ENCODE measurements at places on chromosomes 1 and 21. TPM values are rescaled to one million over a fixed set of nuclear protein-coding genes. Genes with fewer than 3 reads are reported as not detected.

- DNase-seq = no peak
Observed at GRCh38 chr1:161189036-161189435, 9.8 kb downstream of the ADAMTS4 start.

DNA sequence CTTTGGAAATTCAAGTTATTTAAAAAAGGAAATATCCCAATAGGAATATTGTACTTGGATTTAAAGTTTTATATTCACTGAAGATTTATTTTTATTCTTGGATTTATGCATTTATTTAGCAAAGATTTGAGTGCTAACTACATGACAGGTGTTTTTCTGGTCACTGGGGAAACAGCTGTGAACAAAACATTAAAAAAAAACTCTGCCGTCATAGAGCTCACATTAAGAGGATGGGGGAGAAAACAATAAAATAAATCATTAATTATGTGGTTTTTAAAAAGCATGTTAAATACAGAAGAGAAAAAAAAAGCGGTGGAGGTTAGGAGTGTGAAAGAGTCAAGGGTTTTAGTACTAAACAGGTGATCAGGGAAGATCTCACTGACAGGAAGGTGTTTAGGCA lies 149.9 kb downstream of the GALNT2 start:
- no peak for DNase-seq

GRCh38 chr1:245056913-245057312 lies 97.9 kb upstream of the KIF26B start:
- no peak for DNase-seq

Gene SAMD13
- polyA plus RNA-seq = 6.3 TPM

DNA sequence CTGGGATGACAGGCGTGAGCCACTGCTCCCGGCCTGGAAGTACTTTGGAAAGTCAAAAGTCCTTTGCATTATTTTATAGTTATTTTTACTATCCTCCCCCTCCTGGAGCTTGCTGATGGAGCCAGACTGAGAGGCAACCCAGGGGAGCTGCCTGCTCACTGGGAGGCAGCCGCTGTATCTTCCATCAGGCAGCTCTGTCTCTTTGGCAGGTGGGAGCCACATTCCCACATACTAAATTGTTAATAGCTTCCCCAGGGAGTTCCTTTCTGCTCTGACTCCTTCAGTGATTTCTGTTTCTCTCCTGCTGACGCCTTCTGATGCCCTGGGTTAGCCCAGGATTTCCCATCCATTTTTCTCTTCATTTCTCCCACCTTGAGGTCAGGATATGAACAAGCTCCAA lies 4.9 kb upstream of the OPRD1 start:
- DNase-seq = no peak

Gene KIAA0040
- polyA plus RNA-seq = 14.0 TPM

DNA sequence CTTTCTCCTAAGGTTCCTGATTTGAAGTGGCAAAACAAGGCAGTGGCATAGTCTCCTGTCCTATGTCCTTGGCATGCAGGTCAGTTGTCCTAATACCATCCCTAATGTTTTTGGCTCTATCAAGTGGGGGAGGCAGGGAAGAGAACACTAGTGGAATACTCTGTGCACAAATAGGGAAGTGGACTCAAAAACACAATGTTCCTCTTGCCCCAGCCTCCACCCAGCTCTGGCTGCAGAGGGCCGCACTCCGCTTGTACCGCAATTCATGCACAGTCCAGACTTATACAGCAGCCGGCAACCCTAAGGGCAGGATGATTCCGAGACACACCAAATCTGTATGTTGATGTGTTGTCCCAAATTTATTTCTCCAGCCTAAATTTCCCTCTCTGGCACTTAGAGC lies 14.5 kb downstream of the PLEKHO1 start:
- DNase-seq = no peak

DNA sequence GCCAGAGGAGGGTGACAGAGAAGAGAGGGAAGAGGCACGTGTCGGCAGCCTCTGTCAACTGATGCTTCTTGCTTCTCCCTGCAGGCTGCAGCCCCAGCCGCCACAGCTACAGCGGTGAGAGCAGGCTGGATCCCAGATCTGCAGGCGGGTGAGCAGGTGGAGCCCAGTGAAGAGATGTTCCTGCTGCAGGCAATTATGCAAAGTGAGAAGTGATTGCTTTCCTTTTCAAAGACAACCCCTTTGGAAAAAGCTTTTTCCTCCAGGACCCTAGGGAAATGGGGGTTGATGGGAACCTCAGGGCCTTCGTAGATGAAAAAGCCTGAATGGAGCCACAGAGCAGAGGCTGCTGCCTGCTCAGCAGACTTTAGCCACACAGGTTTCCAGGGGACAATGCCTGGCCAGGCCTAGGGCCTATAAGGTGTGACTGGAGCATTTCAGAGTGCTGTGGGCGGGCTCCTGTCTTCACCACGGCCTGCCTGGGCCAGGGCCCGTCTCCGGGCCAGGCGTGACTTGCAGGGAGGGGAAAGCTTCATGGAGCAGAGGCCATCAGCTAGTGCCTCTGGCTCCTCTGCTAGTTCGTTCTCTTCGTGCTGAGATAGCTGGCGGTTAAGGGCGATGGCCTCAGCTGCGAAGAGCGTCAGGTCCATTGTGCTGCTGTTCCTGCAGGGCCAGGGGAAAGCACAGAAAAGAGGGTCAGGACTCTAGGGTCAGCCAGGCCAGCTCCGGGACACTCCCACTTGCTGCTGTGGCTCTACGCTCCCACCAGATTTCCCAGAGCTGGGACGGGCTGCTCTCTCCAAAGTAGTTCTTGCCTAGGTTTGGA lies 6.9 kb upstream of the KNCN start:
- DNase-seq = no peak

Gene BTF3L4
- 90.6 TPM for polyA plus RNA-seq

Gene WDR64
- polyA plus RNA-seq = 0.35 TPM

Gene FCRLB
- 2.9 TPM for polyA plus RNA-seq

Measured in left renal pelvis (tissue), 4 donors.